ENCODE measurements at places on chromosomes 12 and 14.

DNA sequence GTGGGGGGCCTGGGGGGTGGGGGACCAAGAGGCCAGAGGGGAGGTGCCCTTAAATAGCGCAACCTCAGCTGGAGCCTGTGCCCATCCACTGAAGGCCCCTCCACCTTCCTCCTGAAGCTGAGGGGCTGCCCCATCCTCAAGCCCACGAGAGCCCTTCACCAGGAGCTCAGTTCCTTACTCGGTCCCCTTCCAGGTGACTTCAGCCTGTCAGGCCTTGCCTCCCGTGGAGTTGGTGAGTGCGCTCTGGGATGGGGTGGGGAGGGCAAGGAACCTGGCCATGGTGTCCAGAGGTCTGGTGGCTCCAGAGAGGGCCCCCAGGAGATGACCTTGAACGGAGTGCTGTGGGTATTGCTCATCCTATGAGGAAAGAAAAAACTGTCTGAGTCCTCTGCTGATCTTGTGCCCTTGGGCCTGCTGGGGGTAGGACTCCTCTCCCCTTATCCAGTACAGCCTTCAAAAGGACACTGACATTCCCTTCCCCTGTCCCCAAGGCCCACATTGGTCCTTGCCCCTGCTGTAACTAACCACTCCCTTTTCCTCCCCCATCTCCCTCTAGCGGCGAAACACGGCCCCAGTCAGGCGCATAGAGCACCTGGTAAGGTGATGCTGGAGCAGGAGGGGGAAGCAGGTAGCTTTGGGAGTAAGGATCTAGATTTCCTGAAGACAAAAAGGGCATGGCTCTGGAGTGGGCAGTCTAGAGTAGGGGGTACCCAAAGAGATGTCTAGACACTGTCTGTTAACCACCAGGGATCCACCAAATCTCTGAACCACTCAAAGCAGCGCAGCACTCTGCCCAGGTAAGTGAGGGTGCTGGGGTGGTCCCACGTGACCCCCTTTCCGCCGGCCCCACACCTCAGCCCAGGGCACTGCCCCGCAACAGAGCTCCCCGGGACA, 3.6 kb downstream of the TNS2 start:
- peaks cover 7% of the 10 kb centered on the region for H3K4me1 ChIP-seq
- no peaks in the 10 kb centered on the region for H3K36me3 ChIP-seq

DNA sequence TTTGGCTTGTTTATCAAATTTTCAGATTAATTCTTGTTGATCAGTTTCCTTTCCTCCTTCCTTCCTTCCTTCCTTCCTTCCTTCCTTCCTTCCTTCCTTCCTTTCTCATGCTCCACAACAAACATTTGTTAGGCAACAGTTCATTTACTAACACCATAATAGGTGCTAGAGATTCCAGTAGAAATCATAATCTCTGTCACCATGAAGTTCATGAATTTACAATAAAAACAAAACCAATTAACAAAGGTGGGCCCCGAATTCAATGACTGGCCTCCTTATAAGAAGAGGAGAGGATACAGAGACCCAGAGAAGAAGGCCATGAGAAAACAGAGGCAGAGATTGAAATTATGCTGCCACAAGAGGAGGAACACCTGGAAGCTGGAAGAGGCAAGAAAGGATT, 266.9 kb upstream of the GARIN6 start:
- no peaks in the 10 kb centered on the region for H3K36me3 ChIP-seq
- no peak overlapping the region for H3K4me3 ChIP-seq
- no peaks in the 10 kb centered on the region for H3K4me1 ChIP-seq

- H3K27me3 ChIP-seq = no peaks in the 10 kb centered on the region
- H3K4me3 ChIP-seq = no peak overlapping the region
- no peak overlapping the region for H3K27ac ChIP-seq
- H3K4me1 ChIP-seq = no peaks in the 10 kb centered on the region
- DNase-seq = no peak
Observed at GRCh38 chr12:131282292-131283080, 328.8 kb downstream of the ADGRD1 start.

DNA sequence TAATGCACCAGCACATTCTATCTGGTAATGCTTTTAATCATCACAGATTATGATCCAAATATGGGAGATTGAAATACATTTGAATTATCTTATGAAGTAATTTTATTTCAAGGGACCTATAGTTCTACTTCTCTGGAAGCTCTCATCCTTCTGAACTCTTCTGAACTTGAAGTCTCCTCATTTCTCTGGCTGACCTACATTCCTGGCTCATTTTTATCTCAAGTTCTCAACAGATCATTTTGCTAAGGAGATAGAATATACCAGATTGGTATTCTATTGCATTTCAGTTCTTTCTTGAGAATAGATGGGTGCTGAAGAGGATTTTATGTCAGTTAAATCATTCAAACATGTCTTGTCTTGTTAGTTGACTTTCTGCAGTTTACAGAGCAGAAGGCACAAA, 7.9 kb downstream of the HMGA2 start:
- H3K36me3 ChIP-seq = no peaks in the 10 kb centered on the region
- no peaks in the 10 kb centered on the region for H3K27me3 ChIP-seq
- no peaks in the 10 kb centered on the region for H3K4me1 ChIP-seq

GRCh38 chr12:6182279-6182898, 17.8 kb upstream of the CD9 start:
- H3K4me1 ChIP-seq = no peaks in the 10 kb centered on the region
- no peaks in the 10 kb centered on the region for H3K36me3 ChIP-seq
- DNase-seq = no peak
- H3K4me3 ChIP-seq = no peak overlapping the region
- H3K27me3 ChIP-seq = no peaks in the 10 kb centered on the region

DNA sequence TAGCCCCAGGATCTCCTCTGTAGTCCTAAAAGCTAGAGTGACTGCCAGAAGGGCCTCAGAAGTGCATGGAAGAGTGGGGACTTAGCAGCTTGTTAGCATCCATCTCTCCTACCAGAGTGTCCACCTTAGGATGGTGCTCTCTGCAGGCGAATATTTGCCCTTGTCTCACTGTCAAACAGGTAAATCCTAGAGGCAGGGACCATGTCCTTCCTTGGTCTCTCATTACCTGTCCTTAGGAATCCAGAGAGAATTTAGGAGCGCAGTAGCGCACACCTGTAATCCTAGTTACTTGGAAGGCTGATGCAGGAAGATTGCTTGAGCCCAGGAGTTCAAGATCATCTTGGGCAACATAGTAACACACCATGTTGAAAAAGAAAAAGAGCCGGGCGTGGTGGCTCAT, 21.4 kb downstream of the AGAP2 start:
- H3K4me3 ChIP-seq = no peak overlapping the region
- peaks cover 52% of the 10 kb centered on the region for H3K36me3 ChIP-seq
- DNase-seq = no peak
- no peak overlapping the region for H3K27ac ChIP-seq

- no peaks in the 10 kb centered on the region for H3K27me3 ChIP-seq
- H3K4me3 ChIP-seq = no peak overlapping the region
- no peaks in the 10 kb centered on the region for H3K36me3 ChIP-seq
- no peak for DNase-seq
- H3K27ac ChIP-seq = no peak overlapping the region
- H3K4me1 ChIP-seq = peaks cover 10% of the 10 kb centered on the region
Observed at GRCh38 chr14:77014004-77014604, 14.4 kb downstream of the IRF2BPL start.

DNA sequence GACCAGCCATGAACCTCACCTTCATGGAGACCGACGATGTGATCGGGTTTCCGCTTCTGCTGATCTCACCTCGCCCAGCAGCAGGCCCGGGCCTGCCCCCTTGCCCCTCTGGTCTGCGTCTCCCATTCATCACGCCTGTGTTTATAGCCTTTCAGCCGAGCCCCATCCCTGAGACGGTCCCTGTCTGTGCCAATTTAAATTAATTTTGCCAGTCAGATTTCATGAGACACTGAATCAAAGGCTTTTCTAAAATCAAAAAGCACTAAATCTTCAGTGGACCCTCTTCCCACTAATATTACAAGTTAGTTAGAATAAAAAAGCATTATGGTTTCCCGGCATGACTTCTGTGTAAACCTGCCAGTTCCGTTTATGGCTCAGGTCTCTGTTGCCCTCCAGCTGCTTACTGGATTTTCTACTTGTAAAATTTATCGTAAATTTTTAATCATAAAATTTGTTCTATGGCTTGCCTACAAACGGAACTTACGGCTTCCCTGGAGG, 155.9 kb downstream of the ESRRB start:
- H3K27ac ChIP-seq = no peak overlapping the region
- no peaks in the 10 kb centered on the region for H3K4me1 ChIP-seq
- H3K27me3 ChIP-seq = no peaks in the 10 kb centered on the region
- no peaks in the 10 kb centered on the region for H3K36me3 ChIP-seq
- H3K4me3 ChIP-seq = no peak overlapping the region
- DNase-seq = no peak

DNA sequence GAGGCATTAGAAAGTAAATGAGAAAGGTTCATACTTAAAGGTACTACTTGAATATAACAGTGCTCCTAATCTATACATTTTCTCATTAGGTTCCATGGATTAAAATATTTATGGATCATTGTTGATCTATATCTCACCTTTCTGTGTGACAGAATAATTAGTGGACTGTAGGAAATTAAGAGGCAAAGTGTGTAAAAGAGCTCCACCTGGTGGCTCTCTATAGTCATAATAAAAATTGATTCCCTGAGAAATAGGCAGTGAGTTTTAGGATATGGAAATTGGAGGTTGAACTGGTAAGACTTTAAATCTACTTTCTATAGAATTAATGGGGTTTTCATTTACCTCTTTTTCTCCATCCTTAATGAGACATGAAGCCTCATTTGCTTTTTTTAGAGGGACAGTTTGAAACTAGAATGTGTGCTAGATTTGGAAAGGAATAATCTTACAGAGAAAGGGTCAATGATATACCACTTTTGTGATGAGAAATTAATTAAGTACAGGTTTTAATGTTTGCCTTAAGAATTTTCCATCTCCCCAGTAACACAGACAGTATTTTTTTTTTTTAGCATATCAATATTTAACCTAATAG, 11.8 kb upstream of the DERA start:
- no peaks in the 10 kb centered on the region for H3K4me1 ChIP-seq
- H3K27ac ChIP-seq = no peak overlapping the region
- peaks cover 16% of the 10 kb centered on the region for H3K36me3 ChIP-seq
- no peak for DNase-seq
- no peak overlapping the region for H3K4me3 ChIP-seq
- no peaks in the 10 kb centered on the region for H3K27me3 ChIP-seq

- peak overlapping the region; percentile 63 for H3K4me3 ChIP-seq
- DNase-seq = peak; percentile 60
Observed at GRCh38 chr12:132444957-132445883, 44.7 kb upstream of the FBRSL1 start.

GRCh38 chr12:75479963-75480461, 543 bp upstream of the GLIPR1 start:
- peak overlapping the region; percentile 80 for H3K27ac ChIP-seq
- peaks cover 64% of the 10 kb centered on the region for H3K4me1 ChIP-seq
- no peaks in the 10 kb centered on the region for H3K27me3 ChIP-seq
- no peaks in the 10 kb centered on the region for H3K36me3 ChIP-seq
- no peak for DNase-seq

DNA sequence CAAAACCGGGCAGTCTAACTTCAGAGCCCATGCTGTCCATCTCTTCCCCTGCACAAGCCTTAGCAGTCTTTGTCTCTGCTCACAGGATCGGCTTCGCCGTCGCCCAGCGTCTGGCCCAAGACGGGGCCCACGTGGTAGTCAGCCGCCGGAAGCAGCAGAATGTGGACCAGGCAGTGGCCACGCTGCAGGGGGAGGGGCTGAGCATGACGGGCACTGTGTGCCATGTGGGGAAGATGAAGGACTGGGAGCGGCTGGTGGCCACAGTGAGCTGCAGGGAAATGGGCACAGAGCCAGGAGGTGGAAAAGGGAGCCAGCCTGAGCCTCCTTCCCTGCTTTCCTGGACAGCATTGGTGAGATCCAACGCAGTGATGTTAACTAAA, 14.2 kb upstream of the CARMIL3 start:
- H3K4me3 ChIP-seq = no peak overlapping the region
- no peak overlapping the region for H3K27ac ChIP-seq
- H3K27me3 ChIP-seq = no peaks in the 10 kb centered on the region
- no peaks in the 10 kb centered on the region for H3K36me3 ChIP-seq
- DNase-seq = no peak

DNA sequence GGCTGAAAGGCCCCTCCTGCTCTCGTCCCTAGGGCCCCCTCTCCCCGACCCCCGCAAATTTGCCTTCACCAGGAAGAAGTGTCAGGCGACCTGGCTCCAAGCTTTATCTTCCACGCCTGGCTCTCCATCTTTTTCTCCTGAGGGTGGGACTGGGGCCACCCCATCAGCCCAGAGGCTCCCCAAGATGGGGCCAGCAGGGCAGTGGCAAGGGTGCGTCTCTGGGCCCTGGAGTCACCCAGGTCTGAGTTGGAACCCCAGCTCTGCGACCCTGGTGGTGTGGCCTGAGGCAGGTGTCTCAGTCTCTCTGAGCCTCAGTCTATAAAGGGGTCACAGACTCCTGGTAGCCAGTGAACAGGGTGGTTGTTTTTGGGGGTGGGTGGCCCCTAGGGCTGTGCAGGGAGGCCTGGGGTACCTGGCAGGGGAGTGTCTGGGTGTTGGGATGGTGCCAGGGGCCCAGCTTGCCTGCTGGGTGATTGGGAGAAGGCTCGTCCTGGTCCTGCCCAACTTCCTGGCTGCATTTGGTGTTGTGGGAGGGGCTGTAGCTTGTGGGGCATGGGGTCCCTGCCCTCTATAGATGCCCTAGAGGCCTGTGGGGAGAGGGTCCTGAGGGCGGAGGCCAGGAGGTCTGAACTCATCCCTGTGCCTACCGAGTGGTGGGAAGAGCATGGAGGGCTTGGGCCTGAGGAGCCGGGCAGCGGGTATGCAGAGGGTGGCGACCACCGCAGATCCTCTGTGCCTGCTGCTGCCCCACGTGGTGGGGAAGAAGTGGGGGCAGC, 7.6 kb downstream of the KIF26A start:
- no peaks in the 10 kb centered on the region for H3K4me1 ChIP-seq
- H3K4me3 ChIP-seq = no peak overlapping the region
- DNase-seq = no peak
- no peaks in the 10 kb centered on the region for H3K36me3 ChIP-seq

GRCh38 chr12:70288817-70289216, 45.6 kb downstream of the CNOT2 start:
- no peak overlapping the region for H3K27ac ChIP-seq
- peaks cover 10% of the 10 kb centered on the region for H3K4me1 ChIP-seq
- DNase-seq = no peak

DNA sequence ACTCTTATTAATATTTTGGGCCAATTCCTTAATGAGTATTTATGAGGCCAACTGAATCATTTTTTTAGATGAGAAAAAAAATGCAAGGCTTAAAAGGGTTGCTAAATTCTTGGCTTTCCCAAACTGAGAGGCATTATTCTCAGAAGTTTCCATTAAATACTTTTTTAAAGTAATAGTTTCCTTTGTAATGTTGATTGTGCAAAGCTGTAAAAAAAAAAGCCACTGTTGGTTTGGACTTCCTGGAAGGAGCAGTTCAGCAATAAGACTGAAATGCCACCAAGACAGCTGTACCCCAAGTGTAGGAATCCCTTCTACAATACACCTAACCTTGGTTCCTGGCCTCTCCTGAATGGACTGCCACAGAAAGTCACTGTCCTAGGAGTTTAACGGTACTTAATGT, 231.3 kb downstream of the MON2 start:
- H3K4me3 ChIP-seq = no peak overlapping the region
- no peaks in the 10 kb centered on the region for H3K36me3 ChIP-seq
- H3K27me3 ChIP-seq = no peaks in the 10 kb centered on the region
- DNase-seq = no peak
- H3K27ac ChIP-seq = no peak overlapping the region

- DNase-seq = no peak
- H3K4me1 ChIP-seq = no peaks in the 10 kb centered on the region
- H3K27me3 ChIP-seq = no peaks in the 10 kb centered on the region
- H3K36me3 ChIP-seq = no peaks in the 10 kb centered on the region
- no peak overlapping the region for H3K27ac ChIP-seq
- no peak overlapping the region for H3K4me3 ChIP-seq
Observed at GRCh38 chr12:118645219-118645618, 268.9 kb downstream of the SUDS3 start.
